Activated CD8-positive, alpha-beta memory T cell treated with anti-CD3 and anti-CD28 coated beads, Interleukin-2, amount 10 ng/mL, durations not matched to agents 7 days and 5 days (primary cell): ENCODE measurements at places on chromosomes 2 and 18. TPM values are rescaled to one million over a fixed set of nuclear protein-coding genes. Genes with fewer than 3 reads are reported as not detected.

Gene FOXD4L1
- total RNA-seq = 0.47 TPM

Gene CRYGD
- not detected for total RNA-seq

Gene RAB31
- total RNA-seq = not detected

DNA sequence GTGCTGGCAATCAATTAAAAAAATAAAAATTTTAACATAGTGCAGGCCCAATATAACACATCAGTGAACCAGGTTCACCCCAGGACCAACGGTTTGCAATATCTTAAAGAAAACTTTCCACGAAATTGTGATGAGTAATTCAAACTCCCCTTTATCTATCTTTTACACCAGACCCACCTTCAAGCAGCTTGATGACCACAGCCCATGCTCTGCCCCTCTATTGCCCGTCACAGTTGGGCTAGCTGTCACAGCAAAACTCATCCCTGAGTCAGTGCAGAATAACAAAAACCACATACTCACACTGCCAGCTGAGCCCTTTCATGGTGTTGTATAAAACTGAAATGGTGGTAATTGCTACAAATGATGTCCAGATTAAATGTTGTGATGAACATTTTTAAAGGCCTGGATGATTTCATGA, 112.5 kb upstream of the CREB1 start:
- DNase-seq = no peak

Gene LYPD1
- total RNA-seq = not detected

DNA sequence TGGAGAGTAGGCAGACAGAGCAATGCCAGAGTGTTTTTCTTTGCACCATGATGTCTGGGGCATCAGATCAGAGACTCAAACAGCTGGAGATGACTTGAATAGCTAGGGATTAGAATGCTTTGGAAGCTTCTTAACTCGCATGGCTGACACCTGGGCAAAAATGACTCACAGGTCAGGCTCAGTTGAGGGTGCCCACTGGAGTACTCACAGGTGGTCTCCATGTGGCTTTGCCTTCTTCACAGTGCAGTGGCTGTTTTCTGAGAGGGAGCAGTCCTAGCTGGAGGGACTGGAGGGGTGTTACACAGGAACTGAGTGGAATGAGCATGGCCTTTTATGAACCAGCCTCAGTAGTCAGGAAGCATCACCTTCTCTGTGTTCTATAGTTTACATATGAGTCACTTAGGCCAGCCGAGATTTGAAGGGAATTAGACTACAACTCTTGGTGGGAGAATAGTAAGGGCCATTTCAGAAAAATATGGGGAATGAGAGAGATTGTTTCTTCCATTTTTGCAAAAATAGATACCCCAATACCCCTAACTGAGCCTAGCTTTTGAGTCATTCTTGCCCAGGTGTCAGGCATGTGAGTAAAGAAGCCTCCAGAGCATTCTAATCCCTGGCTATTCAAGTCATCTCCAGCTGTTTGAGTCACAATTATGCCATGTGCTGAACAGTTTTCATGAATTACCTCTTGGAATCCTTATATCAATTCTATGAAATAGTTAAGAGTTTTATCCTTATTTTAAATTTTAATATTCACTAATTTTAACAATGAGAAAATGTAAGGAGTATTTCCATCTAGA, 7.1 kb upstream of the PPP1R1C start:
- DNase-seq = no peak

GRCh38 chr18:40037356-40037755, 1917.7 kb upstream of the PIK3C3 start:
- no peak for DNase-seq

- peak; percentile 37 for DNase-seq
Observed at GRCh38 chr2:131036269-131036668, 57.0 kb downstream of the FAM168B start.

DNA sequence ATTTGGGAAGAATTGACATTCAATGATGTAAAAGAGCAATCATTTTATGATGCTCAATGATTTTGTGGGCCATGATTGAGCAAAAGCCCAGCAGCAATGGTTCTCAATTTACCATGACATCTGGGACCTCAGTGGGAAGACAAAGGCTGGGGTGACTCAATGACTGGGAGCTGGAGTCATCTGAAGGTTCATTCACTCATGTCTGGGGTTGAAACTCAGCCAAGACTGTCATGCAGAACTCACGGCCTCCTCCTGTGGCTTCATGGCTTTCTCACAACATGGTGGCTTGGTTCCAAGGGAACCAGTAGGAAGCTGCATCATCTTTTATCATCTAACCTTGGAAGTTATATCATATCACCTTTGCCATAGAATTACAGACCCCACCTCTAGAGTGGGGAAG, 45.1 kb upstream of the CD226 start:
- no peak for DNase-seq

GRCh38 chr2:218031771-218032257, 29.0 kb upstream of the TNS1 start:
- DNase-seq = peak; percentile 36

DNA sequence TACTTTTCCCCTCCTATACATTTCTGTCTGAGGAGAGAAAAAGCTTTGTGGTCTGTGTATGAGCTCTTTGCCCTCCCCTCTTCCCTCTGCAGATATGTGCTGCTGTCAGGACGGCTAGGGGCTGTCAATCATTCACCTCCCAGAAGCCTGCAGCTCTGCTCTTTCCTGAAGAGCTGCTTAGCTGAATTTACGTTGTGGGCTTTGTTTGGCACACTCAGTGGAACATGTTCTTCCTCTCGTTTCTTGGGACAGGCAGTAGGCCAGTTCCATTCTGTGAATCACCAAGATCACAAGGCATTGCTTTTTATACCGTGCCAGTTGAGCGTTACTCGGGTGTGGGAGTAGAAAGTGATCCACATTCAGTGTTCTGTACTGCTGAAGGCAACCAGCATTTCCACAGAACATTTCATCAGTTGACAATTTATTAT, 136.7 kb downstream of the LAMA3 start:
- no peak for DNase-seq

DNA sequence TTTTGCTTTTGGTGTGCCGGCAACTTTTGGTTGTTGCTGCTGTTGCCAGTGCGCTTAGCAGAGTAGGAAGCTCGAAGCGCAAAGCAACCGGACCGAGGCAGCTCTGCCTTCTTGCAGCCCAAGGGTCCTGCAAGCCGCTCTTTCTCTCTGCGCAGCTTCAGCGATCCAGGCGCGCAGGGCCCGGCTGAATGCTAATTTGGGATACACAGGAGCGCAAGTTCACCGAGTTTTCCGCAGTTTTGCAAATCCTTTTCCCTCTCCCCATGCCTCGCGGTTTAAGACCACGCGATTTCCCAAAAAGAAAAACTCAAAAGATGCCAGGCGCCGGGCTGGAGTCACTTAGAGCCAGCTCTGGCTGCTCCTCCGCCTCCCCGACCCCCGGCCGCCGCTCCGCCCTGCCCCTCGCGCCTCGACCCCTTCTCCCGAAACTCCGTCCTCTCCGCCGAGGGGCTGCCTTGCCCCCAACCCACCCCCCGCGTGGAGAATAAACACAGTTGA, 13.5 kb upstream of the SIX3 start:
- no peak for DNase-seq

Gene GNAL
- total RNA-seq = not detected

DNA sequence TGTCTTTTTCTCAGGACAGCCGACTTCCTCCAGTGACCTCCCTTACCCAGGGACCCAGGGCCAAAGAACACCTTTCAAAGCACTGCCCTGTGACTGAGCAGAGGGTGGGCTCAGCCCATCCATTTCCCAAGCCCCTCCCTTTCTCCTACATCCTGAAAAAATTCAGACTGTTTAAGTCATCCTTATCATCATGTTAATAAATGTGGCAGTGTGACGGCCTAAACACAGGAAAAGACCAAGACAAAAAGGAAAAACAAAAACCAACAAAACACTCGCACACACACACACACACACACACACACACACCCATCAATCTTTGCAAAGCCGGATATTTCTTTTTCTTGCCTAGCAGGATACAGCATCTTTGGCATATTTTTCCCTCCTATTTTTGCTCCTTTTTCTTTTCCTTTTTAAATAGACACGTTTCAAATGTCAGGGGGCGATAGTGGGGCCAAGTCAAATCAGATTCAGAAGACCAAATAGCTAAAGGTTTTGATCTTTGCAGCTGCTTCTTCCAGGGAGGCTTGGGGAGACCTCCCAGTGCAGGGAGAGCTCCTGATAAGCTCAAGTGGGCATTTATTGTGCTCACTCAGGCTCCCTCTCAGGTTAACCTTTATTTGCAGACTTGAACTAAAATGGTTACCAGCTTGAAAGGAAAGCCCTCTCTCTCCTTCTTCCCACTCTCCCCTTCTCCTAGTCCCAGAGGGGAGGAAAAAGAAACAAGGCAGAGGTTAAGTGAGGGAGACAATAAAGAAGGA, 39.5 kb upstream of the NRP2 start:
- no peak for DNase-seq

DNA sequence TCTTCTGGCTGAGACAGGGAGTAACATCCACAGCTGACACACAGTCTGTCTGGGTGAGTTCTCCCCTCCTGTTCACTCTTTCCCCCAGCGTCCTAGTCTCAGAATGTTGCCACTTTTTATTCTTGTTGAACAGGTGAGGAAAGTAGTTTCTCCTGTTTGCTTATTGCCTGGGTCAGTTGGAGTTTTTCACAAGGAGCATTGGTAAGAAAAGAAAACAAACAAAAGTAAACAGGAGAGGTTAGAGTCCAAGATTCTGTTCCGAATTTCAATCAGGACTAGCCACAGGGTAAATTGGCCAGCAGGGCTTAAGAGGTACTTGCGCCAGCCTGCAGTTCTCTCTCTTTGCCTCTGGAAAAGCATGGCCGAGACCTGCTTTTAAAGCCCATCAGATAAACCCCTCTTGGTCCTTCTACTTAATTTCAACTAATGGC, 255.0 kb upstream of the EPAS1 start:
- DNase-seq = no peak

DNA sequence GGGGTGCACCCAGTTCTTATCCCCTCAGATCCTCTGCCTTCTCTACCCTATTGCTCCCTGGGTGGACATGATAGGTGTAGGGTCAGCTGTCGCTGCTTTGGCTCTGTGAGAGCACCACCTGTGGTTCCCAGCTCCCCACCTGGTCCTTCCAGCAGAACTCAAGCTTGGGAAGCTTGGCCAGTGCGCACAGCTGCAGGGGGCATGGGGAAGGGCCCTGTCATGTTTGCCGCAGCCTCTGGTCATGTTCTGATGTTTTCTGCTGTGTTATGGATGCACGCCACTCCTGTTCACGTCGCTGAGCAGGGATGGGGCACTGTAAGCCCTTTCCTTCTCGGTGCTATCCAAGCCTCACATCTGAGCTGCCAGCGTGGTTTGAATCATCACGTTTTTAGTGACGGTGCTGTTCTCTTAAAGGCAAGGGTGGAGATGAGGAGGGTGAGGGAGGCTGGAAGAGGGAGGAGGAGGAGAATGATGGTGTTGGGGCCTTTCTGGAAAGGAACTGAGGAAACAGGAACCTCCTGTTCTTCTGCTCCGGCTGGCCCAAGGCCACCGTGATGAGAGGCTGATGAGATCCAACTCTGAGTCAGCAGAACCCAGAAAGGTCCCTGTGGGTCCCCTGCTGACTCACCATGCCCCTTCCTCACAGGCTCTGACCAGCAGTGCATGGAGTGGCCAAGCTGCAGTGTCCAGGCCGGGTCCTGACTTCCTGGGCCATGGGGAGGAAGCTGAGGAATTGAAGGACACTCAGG, 78.0 kb downstream of the LIPG start:
- no peak for DNase-seq

DNA sequence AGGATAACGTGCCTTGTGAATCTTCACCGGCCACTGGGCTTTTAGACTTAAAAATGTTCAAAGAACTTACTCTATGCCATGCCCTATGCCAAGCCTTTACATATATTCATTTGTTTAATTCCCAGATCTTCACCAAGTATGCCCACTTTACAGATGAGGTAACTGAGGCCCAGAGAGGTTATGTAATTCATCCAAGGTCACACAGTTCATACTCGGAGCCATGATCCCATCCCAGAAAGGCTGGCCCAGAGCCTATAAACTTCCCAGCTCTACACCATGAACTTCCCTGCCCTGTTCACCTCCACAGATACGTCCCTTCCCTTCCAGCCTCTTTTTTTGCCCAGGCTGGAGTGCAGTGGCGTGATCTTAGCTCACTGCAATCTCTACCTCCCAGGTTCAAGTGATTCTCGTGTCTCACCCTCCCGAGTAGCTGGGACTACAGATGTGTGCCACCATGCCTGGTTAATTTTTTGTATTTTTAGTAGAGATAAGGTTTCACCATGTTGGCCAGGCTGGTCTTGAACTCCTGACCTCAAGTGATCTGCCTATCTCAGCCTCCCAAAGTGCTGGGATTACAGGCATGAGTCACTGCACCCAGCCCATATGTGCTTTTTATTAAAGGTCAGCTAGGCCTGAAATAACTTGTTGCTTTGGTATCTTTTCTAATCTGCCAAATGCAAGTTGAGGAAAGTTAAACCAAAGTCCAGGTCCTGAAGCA, 44.1 kb downstream of the MTHFD2 start:
- DNase-seq = no peak

- DNase-seq = no peak
Observed at GRCh38 chr18:26206488-26206887, 19.8 kb upstream of the TAF4B start.

DNA sequence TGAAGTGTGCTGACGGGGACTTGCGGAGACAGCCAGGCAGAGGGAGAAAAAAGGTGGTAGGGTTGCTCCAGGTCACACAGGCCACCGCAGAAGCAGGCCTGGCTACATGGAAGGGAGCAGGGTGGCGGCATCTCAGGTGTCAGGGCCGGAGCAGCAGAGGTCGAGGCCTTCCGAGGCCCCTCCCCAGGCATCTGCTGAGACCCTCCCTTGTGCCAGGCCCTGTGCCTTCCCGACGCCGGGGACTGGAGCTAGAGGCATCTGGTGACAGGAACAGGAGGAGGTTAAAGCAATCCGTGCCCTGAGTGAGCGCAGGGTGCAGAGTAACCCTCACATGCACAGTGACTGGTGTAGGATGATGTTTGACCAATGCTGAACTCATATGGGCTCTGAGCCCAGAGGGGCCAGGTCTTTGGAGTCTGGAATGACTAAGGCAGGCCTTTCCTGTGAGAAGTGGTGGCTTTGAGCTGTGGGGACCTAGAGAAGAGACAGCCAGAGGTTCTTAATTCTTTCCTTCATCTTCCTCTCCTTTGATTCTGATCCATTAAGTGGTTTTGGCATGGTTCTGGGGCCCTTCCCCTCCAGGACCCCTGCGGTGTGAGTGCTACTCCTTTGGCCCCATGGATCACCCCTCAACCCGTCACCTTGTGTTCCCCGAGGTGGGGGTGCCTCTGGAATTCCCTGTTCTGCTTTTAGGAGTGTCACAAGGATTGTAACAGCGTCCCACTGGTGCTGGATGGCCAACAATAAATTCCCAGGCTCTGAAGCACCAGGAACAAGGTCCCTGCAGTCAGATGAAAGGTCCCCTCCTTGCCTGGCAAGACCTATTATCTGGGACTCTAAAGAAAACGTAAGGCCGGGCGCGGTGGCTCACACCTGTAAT, 72.1 kb downstream of the KLHL29 start:
- no peak for DNase-seq

- DNase-seq = no peak
Observed at GRCh38 chr2:142112757-142113221, 18.0 kb downstream of the LRP1B start.

Gene ZNF892
- 3.9 TPM for total RNA-seq

GRCh38 chr2:171459498-171459897, 25.5 kb downstream of the DCAF17 start:
- DNase-seq = no peak
